Stimulated activated CD4-positive, alpha-beta T cell treated with anti-CD3 and anti-CD28 coated beads, Interleukin-12 subunit alpha, Interleukin-12 subunit beta, amount 100 ng/mL, for 24 hours (primary cell): ENCODE measurements at places on chromosomes 1 and 21.

- peak; percentile 55 for DNase-seq
These were observed at the start of gene INPP5B for GRCh38 chr1:37946703-37947360. TSS of gene INPP5B (minus strand) at chr1:37947053. CDS start at chr1:37946308, 745 bp downstream.

DNA sequence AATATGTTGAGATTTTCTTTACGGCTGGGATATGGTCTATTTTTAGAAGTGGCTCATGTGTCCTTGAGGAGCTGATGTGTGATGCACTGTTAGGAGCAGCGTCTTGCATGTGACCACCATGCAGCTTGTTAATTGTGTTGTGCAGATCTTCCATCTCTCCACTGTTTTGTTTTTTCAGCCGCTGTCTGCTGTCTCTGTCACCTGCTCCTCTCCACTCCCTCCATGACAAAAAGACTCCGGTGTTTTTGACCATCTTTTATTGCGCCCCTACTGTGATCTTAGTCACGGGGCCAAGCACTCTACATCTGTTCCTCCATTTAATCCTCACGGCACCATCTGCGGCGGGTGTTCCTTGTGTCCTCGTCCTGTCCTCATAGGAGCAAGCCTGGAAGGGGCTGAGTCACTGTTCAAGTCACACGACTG is 51.8 kb downstream of the ADARB1 start:
- DNase-seq = no peak

DNA sequence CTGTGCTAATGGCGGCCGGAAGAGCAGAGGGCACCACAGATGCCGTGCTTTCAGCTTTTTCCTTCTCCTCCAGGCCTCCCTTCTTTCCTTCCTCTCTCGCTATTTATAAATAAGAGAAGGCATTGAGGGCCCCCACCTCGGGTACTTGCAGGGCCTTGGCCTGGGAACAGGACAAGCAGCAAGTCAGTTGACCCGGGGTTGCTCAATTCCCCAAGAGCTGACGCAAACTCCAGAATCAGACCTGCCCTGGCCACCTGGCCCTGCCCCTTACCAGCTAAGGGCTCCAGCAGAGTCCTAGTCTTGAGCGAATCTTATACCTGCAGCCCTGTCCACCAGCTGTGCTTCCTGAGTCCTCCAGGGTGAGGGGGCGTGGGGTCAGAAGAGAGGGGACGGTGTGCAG is 13.5 kb downstream of the TNFRSF1B start:
- DNase-seq = no peak

DNA sequence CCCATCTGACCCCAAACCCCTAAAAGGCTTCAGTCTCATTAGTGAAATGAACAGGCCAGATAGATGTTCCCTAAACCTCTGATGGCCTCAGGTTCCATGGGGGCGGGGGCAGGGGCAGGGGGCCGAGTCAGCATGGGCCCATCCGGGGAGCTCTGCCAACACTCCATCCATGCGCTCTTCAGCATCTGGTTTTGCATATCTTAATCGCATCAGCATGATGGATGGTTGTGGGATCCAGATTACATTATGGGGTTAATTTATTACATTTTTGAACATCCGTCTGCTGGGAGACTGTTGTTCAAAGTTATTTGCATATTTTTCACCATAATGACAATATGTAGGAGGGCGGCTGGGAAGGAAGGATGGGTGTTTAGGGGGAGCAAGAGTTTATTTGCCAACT is 3.1 kb upstream of the MAD2L2 start:
- DNase-seq = no peak

DNA sequence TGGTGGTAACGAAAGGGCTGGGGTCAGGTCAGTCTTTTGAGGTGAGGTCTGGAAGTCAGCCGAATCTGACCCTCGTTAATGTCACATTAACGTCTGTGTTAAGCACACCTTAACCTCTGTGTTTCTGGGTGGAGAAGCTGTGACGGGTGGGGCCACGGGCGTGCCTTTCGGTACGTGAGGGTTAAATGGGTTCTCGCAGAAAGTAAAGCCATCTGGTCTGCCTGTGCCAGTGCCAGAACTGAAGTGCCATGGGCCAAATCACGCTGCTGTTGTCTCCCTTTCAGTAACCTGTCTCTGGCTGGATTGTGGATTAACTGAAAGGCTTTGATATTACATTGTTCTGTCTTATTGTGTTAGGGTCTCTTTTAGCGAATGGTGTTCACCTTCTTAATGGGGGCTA is 14.4 kb downstream of the URB2 start:
- no peak for DNase-seq

GRCh38 chr1:187893471-187893870 is 1064.7 kb downstream of the PLA2G4A start:
- DNase-seq = no peak

DNA sequence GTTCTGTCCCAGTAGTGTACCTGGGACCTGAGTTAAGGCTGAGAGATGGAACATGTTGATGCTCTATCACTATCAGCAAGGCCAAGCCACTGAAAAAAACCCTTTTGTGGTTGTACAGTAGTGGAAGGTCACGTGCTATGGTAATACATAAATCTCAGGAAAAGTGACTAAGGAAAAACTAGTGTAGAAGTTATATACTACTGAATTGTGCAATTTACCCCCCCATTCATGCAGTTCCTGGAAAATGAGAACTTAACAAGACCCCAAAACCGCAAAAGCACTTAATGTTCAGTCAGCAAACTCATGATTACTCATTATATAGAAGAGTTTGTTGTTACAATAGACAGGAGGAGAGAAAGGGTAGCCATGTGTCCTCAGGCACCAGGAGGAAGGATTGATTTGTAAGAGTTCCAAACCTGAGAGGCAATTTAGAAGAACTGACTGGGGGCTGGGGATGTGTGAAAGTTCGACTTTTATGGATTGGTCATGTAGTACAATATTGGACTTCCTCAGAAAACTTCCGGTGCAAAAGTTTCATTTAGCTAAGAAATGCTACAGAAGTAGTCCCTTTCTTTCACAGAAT is 91.6 kb downstream of the RGL1 start:
- no peak for DNase-seq
